ENCODE measurements at places on chromosomes 4 and X.

GRCh38 chr4:95508421-95508820 lies 40.4 kb downstream of the UNC5C start:
- DNase-seq: no peak

- DNase-seq: no peak
These were observed 104.9 kb upstream of the PSAPL1 start for GRCh38 chr4:7539659-7540058.

- DNase-seq: no peak
These were observed 37.9 kb downstream of the RAB40AL start for GRCh38 chrX:102975016-102975415.

- no peak for DNase-seq
These were observed 176.9 kb upstream of the DCAF8L1 start for GRCh38 chrX:28158019-28158777.

- DNase-seq: peak; percentile 2
These were observed 251.5 kb downstream of the GPM6A start for GRCh38 chr4:175560604-175561003.

GRCh38 chrX:23662853-23663252 lies 4.4 kb upstream of the PRDX4 start:
- no peak for DNase-seq

DNA sequence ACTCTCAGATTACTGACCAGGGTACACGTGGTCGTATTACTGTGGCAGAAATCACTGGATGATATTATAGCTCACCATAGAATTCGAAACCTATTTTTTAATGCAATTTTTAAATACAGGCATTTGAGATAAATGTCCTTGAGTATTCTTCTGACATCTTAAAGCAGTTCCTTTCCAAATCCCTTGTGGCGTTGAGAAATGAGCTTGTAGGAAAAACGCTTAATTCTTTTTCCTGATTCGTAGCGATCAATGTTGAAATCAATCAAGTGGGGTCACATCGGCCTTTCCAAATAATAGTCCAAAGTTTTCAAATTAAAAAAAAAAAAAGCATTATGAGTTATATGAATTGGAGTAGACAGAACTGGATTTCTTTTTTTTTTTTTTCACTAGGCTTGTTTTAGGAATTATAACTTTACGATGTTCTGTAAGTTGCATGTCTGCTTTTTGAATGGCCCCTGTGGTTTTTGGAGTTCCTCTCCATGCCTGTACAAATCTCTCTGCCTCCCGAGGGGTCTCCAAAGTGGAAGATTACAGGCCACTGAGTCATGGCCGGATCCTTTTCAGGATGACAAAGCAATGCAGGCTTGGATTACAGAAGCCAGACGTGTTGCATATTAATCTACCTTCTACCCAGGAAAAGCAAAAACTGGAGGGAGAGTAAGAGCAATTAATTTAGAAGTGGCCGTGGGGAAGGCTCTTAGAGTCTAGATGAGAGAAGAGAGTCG lies 226.1 kb downstream of the SHOX start:
- no peak for DNase-seq

- no peak for DNase-seq
These were observed 128.6 kb upstream of the SLC34A2 start for GRCh38 chr4:25527034-25527433.

DNA sequence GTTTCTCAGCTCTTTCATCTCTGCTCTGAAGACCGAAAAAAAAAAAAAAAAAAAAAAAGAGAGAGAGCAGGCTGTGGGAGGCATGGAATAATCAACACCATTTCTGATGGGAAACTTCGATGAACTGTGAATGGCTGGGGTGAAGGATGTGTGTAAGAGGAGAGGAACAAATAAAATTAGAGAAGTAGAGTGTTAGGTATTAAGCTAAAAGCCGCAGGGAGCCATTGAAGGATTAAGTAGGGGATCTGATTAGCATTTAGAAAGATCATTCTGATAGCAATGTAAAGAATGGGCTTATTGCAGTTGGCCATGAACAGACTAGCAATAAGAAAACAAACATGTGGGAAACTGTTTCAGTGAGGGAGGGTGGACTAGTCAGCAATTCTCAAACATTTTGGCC lies 33.6 kb upstream of the JADE1 start:
- no peak for DNase-seq

- no peak for DNase-seq
These were observed 39.5 kb downstream of the ZFYVE28 start for GRCh38 chr4:2378898-2379297.

- no peak for DNase-seq
These were observed 146.8 kb downstream of the DCTD start for GRCh38 chr4:182770259-182770995.

DNA sequence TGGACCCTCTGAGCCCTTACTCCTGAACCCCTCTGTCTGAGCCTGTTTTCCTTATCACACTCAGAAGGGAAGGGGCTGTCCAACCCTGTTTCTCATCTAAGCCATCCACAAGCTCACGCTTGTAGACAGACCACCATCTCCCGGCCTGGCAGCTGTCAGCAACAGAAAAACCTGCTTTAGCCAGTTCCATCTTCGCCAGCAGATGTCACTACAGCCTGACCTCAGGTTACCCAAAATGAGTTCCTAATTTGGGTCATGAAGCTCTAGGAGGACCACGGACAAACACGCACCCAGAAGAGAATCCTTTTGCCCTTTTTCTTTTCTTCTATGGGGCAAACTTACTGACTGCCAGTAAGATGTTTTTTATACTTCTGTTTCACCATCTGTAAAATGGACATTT lies 445.4 kb downstream of the BCOR start:
- no peak for DNase-seq

- no peak for DNase-seq
These were observed 82.1 kb downstream of the GUCY2F start for GRCh38 chrX:109399831-109400230.

GRCh38 chr4:54169176-54169575 lies 59.9 kb upstream of the PDGFRA start:
- DNase-seq: no peak

- DNase-seq: no peak
These were observed 11.6 kb downstream of the ENAM start for GRCh38 chr4:70640192-70640591.

DNA sequence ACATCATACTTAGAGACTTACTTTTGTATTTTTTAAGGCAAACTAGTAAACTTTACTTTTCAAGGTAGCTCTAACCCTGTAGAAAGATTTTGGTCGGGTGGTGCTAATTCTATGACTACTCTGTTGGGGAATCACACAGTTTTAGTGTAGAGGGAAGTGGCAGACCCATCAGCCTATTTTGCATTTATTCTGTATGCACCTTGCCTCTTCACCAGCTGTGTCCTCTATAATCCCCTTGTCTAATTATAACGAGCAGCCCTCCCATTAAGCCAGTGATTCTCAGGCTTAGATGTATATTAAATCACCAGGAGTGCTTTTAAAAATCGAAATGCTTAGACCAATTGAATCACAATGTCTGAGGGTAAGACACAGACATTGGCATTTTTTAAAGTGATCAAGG lies 78.1 kb downstream of the GALNT7 start:
- no peak for DNase-seq

- DNase-seq: peak; percentile 28
These were observed 255.1 kb upstream of the GPC4 start for GRCh38 chrX:133670383-133670782.
